ENCODE measurements at places on chromosomes 13 and 19.

DNA sequence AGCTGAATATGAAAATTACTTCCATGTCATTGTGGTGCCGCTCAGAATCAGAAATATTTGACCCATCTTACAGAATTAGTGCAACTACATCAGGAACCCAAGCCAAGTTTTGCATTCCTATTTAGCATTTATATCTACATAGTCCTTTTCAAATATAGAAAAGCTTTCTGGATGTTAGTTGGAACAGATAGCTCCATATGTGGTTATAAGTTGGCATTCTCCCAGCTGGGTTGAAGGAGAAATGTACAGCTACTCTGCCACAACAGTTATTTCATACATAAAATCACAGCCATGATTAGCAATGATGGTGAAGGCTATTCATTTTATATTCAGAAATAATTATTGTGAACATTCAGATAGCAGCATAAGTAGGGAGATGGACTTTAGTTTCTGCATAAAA lies 28.2 kb downstream of the HPN start:
- no peak for DNase-seq

- no peak for DNase-seq
Measured at GRCh38 chr19:8017808-8018207, 12.4 kb upstream of the ELAVL1 start.

GRCh38 chr19:48735031-48735615 lies 5.3 kb downstream of the RASIP1 start:
- no peak for DNase-seq

GRCh38 chr19:9189535-9189934 lies 10.8 kb downstream of the OR7D2 start:
- DNase-seq: no peak

DNA sequence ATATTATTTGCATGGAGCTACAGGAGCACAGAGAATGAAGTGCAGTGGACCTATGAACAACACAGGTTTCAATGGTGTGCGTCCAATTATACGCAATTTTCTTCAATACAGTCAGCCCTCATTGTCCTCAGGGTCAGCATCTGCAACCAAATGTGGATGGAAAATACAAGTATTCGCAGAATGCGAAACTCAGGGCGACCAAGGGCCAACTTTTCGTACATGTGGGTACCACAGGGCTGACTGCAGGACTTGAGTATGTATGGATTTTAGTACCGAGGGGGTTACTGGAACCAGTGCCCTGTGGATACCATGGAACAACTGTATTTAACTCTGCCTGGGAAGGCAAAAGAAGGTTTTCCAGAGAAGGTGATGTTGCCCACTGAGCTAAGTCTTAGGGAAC lies 10.2 kb downstream of the LCP1 start:
- no peak for DNase-seq

DNA sequence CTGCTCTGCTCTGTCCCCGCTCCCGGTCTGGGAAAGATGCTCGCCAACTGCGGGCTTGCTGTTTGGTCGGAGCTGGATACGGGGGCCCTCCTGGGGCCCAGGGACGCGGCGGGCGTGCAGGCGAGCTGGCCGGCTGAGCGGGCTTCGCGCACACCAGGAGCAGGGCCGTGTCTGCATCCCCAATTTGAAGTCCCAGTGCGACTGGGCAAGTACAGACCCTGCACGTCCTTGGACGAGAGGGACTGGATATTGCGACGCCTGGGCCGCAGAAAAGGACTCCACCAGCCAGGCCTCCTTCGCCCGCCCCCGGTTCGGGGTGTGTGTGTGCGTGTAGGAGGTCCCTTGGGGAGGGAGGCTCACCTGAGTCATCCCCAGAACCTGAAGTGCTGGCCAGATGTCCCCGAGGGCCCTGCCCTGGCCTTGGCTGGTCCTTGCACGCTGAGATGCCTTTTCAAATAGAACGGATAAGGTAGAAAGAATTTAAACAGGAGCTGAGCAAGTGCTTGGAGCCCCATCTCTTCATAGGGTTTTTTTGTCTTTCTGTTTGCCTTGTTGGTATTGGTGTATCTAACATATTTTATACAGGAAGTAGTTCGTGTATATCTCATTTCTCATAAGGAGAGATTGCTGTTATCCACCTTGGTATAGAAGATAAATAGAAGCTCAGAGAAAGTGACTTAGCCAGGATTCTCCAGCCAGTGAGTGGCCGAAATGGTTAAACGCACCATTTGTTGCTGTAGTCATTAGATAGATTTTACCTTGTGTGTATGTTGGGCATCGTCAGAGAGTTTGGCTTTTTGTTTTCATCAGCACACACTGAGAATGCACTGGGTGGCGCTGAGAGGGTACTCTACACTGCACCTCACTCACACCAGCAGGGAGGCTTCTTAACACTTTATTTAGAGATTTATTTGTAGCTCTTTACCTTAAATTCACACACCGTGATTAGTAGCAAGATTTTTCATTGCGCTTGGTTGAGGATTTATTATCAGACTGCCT lies 1.1 kb downstream of the NAXD start:
- no peak for DNase-seq

- DNase-seq: peak; percentile 87
Measured at GRCh38 chr13:27619728-27620376, 477 bp downstream of the LNX2 start.

DNA sequence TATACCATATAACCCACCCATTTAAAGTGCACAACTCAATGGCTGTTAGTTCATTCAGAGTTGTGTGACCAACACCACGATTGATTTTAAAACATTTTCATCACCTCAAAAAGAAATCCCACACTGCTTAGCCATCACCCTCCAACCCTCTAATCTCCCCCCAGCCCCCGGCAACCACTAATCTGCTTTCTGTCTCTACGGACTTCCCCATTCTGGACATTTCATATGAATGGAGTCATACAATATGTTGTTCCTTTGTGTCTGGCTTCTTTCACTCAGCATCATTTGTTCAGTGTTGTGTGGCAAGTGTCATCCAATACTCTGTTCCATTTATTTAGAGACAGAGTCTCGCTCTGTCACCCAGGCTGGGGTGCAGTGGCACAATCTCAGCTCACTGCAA lies 4.0 kb upstream of the PNMA8B start:
- no peak for DNase-seq

DNA sequence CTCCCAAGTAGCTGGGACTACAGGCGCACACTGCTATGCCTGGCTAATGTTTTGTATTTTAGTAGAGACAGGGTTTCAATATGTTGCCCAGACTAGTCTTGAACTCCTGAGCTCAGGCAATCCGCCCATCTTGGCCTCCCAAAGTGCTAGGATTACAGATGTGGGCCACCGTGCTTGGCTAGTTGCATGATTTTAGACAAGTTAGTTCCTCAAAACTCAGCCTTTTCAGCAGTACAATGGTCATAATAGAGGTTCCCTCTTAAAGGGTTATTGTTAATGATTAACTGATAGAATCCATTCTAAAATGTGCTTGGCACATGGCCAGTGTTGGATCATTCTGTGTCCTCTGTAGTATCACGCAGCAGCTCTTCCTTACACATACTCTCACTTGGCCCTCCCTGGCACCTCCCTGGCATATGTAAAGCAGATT lies 19.5 kb upstream of the IFT88 start:
- DNase-seq: no peak

DNA sequence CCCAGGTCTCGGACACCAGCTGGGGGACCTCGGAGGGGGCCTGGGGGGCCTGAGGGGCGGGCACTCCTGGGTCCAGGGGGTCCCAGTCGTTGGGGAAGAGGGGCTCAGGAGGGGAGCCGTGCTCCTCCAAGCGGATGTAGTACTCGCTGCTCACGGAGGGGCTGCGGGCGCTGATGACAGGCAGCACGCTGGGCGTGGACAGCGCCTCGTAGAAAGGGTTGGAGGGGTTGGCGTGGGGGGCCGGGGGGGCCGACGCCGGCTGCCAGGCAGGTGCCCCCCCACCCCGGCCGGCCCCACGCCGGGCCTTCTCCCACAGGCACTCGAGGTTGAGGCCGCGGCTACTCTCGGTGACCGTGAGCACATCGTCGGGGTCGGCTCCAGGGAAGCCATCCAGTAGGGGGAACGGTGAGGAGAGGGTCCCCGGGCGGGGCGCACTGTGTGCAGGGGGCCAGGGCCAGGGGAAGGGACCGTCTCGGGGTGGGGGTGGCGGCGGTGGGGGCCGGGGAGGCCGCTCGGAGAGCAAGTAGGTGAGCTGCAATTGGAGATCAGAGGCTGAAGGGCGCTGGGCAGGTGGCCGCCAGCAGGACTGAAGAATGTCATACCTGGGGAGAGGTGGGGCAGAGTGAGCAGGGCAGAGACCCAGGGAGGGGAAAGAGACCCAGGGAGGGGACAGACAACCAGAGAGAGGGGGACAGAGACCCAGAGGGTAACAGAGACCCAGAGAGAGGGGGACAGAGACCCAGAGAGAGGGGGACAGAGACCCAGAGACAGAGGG lies 12.1 kb downstream of the LMTK3 start:
- DNase-seq: no peak

DNA sequence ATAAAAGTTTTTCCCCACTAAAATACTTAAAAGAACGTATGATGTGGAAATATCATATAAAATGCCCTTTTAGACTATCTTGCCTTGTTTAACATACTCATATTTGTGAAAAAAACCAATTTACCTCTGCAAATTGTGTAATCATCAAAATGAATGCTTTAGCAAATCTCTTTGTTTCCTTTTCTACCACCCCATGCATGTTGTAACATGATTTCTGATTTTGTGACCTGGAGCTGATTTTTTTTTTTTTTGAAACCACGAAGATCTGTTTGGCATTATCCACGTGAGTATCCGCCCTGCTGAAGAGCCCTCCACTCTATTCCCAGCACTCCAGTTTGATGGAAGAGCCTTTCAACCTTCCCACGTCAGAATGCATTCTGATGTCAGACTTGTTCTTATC lies 245.8 kb upstream of the NBEA start:
- no peak for DNase-seq

DNA sequence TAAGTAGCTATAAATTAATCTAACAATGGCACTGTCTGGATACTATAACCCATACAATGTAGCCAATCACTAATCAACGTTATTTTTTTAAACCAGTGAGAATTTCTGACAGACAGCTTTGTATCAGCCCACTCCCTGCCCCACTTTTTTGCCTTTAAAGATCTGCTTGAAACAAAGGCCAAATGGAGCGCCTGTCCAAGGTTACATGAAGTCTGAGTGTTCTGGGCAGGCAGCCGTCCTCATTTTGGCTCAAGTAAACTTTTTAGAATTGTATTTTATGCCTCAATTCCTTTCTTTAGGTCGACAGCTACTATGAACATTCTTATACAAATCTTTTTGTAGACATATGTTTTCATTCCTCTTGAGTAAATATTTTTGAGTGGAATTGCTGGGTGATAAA lies 6.2 kb downstream of the IFT88 start:
- no peak for DNase-seq

- peak; percentile 92 for DNase-seq
Measured at GRCh38 chr19:12639901-12640613, 26.5 kb downstream of the MAN2B1 start.

- no peak for DNase-seq
Measured at GRCh38 chr13:99659226-99659625, 158.0 kb downstream of the TM9SF2 start.

DNA sequence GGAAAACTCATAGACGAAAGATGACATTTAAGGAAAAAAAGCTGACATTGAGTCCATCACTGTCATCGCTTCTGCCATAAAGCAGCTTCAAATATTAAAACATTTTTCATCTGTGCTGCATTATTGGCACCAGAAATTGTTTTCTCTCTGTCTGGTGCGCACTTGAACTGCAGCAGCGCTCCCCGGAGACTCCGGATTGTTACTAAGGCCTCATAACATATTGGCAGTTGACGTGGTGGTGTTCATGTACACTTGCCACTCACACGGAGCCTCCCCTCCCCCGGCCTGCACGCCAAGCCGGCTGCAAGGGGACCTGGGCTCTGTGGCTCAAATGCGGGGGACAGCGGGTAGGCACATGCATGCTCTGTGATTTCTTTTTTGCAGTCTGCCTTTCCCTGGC lies 203.2 kb downstream of the TSHZ3 start:
- no peak for DNase-seq

DNA sequence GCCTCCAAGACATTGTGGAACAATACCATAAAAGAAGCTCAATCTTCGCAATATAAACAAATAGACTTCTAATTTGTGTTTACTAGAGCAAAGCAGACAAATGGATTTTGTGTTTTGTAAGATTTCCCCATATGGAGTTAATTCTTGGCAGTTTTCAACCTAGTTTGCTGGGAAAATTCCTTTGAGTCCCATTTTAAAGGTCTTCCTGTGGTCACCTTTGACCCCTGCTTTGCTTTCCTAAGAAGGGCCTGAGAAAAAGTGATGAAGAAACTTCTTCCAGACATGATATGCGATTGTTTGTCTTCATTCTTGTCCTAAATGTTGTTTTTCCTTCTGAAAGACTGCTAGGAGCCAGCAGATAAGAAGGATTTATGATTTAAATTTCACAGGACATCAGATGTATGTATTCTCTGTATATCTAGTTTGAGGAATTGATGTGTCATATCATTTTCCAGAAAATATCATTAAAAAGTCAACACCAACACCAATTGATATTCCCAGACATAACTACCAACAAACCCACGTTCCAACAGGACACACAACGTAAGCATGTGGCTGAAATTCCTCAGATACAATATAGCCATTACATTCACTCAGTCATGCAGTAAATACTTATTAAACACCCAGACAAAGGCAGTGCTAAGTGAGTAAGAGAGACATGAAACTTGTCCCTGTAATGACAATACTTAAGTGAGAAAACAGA lies 276.4 kb downstream of the LHFPL6 start:
- no peak for DNase-seq

DNA sequence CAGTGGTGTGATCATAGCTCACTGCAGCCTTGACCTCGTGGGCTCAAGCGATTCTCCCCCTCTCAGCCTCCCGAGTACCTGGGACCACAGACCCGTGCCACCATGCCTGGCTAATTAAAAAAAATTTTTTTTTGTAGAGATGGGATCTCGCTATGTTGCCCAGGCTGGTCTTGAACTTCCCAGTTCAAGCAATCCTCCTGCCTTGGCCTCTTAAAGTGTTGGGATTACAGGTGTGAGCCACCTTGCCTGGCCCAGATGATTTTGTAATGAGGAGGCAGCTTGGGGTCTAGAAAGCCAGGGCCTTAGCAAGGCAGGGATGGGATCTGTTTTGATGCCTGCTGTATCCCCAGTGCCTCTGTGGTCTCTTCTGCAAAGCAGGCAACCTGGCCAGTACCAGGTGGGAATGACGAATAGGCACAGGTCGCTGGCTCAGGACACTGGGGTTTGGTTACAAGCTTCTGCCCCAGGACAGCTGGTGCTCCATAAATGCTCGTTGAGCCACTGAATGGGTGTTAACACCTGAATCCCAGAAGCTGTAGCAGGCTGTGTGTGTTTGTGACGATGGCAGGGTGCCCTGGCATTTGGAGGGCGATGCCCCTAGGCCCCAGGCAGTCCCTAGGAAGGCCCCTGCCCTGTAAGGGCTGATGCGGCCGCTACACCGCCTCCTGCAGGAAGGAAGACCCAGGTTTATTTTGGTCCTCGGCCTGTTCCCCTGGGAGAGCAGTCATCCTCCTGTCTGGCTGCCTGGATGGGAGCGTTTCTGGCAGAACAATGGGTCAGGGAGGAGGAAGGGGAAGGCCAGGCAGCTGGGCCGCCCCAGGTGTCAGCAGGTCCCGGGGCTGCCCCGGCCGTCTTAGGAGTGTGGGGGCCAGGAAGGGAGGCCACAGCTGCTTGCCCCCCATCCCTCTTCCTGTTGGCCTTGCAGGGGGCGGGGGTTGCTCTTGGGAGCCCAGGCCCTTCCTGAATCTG lies 8.6 kb downstream of the TNFAIP8L1 start:
- DNase-seq: no peak

DNA sequence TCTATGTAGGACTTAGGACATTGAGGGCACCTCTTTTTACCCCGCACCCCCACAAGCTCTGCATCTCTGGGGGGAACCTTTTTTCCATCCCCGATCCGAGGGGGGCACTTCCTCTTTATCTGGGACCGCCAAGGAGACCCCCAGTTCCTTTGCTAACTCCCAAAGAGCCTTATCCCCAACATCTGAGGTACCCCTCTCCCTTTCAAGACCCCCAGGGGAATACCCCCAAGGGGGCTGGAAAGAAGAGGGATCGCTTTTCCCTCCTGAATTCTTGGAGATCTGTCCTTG lies 1.1 kb downstream of the TNFSF9 start:
- DNase-seq: no peak
